ENCODE measurements at places on chromosomes 7 and 10. TPM values are rescaled to one million over a fixed set of nuclear protein-coding genes. Genes with fewer than 3 reads are reported as not detected.

Gene ANXA7
- 101 TPM for polyA plus RNA-seq

Gene SH2D4B
- 0.11 TPM for polyA plus RNA-seq

Gene CFTR
- 4.4 TPM for polyA plus RNA-seq

Gene EPHB6
- polyA plus RNA-seq: 19.0 TPM

Gene CYP2C18
- polyA plus RNA-seq: 0.37 TPM

Gene VAX1
- not detected for polyA plus RNA-seq

Gene FBXL13
- polyA plus RNA-seq: 2.3 TPM

Gene AKR1D1
- polyA plus RNA-seq: 0.07 TPM

Gene ZNF783
- polyA plus RNA-seq: 11.3 TPM

Gene GIMAP2
- polyA plus RNA-seq: 10.1 TPM

Gene SPAM1
- not detected for polyA plus RNA-seq

Gene POM121
- 48.6 TPM for polyA plus RNA-seq

Gene ZNF736
- 10.7 TPM for polyA plus RNA-seq

Gene FHIP2A
- polyA plus RNA-seq: 35.2 TPM

Gene CREM
- polyA plus RNA-seq: 40.9 TPM

DNA sequence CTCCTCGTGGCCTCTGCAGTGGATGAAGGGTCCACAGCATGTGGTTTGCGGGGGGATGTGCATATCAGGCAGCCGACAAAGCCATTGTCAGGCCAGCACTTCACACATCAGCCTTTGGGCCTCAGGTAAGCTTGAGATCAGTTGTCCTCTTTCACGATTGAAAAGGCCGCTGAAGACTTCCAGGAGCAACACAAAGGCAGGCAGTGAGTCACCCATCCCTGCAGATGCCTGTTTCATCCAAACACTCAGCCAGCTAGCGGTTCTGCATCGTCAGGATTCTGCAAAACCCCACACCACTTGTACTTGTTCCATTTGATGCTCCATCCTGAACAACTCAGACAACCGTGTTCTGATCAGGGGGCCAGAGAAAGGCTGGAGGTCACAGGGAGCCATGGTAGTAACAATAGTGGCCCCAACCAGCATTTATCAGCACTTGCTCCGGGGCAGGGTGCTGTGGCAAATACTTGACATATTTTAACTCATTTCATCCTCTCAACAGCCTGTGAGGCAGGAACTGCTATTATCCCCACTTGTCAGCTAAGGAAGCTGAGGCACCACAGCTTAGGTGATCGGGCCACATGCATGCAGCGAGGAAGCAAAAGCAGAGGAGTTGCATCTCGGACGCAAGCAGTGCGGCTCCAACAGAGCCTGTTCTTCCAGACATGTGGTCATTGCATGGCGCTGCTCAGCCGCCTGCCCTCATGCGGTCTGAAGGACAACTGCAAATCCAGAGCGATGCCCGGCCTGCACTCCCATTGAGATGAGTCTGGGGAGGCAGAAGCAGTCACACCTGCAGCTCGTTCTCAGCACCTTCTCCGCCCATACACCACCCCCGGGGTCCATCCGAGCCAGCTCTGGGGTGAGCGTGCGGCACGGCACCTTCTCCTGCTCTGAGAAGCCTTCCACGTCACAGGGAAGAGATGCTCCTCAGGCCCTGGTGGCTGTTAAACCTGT lies 144.9 kb downstream of the PAXIP1 start:
- no peak for DNase-seq

GRCh38 chr10:24947304-24948097 lies 4.9 kb downstream of the PRTFDC1 start:
- no peak for DNase-seq

- DNase-seq: no peak
Measured at GRCh38 chr10:18279173-18279572, 138.9 kb downstream of the CACNB2 start.

DNA sequence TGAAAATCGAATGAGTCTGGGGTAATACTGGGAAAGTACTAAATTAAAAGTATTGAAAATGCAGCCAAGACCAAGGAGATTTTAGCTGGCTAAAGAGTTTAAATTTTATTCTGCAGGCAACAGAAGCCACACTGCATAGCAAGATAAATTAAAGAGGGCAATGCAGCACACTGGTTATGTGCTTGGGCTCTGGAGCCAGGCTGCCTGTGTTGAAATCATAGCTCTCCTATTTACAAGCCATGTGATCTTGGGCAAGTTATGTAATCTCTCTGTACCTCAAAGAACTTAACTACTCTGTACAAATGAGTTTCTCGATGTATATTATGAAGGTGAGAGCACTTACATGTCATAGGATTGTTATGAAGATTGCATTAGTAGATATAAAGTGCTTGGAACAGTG lies 9.9 kb downstream of the SLC25A13 start:
- DNase-seq: no peak

- no peak for DNase-seq
Measured at GRCh38 chr7:130409067-130409711, 28.9 kb downstream of the CPA1 start.

DNA sequence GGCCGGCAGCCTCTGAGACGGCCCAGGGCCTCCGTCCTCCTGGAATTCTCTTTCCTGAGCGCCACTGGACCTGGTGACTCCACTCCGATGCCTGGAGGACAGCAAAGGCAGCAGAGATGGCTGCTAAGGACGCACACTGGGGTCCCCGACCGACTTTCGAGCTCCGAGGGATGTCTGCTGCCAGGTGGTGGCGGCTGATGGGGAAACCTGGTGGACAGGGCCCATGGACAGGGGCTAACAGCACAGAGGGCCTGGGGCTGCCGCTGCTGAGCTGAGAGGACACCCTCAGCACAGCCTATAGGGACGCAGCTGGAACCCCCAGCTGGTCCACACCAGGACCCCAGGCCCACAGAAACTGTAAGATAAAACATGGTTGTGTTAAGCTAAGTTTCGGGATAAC lies 366.3 kb downstream of the DNAJB6 start:
- DNase-seq: no peak

GRCh38 chr7:52154382-52154781 lies 837.8 kb upstream of the COBL start:
- no peak for DNase-seq

GRCh38 chr7:50660040-50660829 lies 95.0 kb upstream of the DDC start:
- DNase-seq: no peak

- no peak for DNase-seq
Measured at GRCh38 chr7:85714951-85715350, 528.1 kb upstream of the SEMA3D start.

DNA sequence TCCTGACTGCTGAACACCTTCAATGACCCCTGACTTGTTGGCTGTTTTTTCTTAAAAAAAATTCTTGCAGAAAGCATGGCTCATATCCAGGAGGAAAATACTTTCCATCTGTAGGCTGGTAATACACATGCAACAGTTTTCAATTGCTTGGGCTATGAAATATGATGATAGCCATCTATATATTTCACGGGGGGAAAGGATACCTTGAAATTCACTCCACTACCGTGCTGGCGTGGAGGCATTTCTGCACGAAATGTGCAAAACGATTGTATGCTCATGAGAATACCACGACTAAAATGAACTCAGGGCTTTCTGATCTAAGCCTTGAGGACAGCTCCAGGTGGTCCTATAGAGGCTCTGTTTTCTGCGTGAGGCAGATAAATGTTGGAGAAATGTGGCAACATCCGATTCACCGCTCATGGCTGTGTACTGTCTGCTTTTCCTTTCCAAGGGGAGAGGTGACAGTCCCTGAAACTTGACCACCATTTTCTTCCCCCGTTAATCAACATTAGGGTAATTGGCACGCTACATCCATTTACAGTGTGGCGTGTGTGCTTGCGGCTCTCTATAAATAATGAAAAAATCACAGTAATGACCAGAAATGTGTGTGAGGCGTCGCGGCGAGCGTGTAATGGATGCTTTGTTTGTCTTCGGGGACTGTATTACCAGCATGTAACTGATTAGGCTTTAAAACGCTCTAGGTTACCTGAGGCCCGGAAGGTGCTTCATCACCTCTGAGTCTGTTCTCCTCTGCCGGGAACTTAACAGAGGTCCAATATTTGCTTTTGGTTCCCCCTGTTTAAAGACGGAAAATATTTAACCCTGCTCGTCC lies 12.8 kb upstream of the CARD11 start:
- no peak for DNase-seq

GRCh38 chr10:88413412-88413811 lies 169.7 kb downstream of the RNLS start:
- no peak for DNase-seq

GRCh38 chr10:97915346-97916131 lies 65.9 kb downstream of the GOLGA7B start:
- no peak for DNase-seq

GRCh38 chr7:73832806-73833205 lies 2.0 kb downstream of the CLDN4 start:
- DNase-seq: no peak

GRCh38 chr7:25117226-25118047 lies 7.6 kb downstream of the CYCS start:
- DNase-seq: no peak

DNA sequence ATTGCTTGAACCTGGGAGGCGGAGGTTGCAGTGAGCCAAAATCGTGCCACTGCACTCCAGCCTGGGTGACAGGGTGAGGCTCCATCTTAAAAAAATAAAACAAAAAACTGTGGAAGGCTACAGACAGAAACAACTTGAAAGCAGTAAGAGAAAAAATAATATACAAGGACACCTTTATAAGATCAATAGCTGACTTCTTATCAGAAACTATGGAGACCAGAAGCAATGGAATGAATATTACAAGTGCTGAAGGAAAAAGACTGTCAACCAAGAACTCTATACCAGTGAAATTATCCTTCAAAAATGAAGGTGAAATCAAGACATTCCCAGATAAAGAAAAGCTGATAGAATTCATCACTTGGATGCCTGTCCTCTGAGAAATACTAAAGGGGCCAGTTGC lies 49.0 kb downstream of the RBAK start:
- no peak for DNase-seq

- DNase-seq: no peak
Measured at GRCh38 chr7:19663816-19664462, 44.9 kb downstream of the POLR1F start.

DNA sequence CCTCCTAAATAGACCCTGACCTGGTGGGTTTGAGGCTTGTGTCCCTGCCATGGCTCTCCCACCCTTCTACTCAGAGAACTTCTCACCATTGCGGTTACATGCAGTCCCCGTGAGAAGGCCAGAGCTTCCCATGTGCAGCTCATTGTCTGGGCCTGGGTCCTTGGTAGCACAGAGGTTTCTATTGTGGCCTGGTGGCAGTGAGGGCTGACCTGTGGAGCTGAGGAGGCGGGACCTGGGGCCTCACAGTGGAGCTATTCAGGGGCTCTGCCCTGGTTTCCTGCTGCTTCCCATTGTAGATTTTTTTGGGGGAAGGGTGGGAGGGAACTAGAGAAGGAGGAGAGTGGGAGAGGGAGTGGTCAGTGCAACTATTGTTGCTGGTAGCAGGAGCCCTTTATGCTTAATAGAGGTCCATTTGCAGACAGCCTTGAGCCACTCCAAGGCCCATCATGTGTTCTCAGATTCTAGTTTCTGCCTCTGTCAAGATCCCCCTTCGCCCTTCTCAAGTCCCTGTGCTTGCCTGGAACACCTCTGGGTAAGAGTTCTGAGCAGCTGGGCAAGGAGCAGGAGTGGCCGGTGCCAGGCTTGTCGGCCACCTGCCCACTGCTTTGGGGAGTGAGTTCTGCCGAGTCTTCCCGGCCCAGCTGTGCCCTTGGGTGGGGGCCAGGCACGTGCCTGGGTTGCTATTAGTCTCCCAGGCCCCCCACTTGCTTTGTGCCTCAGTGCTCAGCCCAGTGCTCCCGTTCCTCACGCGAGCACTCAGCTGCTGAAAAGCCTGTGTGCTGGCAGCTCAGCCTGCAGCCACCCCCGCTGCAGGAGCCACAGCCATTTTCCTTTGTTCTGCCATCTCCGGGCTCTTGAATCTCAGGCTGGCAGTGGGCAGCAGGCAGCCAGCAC lies 10.7 kb downstream of the TSPAN14 start:
- DNase-seq: no peak

GRCh38 chr10:48896756-48897440 lies 42.7 kb downstream of the LRRC18 start:
- DNase-seq: no peak

- no peak for DNase-seq
Measured at GRCh38 chr7:123502201-123502600, 32.2 kb downstream of the IQUB start.

DNA sequence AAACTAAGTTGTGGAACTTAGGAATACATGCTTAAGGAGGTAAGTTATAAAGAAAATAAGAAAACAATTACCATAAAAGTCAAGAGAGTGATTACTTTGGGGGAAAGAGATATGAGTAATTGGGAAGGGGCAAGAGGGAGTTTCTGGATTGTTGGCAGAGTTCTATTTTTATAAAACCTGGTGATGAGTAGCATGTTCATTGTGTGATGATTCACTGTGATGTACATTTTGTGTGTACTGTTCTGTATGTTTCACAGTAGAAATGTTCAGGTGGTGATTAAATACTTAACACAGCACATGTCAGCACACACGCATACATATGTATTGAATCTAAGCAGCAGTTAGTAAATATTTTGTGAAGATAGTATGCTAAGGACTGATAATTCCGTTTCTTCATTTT lies 9.7 kb upstream of the OIT3 start:
- DNase-seq: no peak

DNA sequence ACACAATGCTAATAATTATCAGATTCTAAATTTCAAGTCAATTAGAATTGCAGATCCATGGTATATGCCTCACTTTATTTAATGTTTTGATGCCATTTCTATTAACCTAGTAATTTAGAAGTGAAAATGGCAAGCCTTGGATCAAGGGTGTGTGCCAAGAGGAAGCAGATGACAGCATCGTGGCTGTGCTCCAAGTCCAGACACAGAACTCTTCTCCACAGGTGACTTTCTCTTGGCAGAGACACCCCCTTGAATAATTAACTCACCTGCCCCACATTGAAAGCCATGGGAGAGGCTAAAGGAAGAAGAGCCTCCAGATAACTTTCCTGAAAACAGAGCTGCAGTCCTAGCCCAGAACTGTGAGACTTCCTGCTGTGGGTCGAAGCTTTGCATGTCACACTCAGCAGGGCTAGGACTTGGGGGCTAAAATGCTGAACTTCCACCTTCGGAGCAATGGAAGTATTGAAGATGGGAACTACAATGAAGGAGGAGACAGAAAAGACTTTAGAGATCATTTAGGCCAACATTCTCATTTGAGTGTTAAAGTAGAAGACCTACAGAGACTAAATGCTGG lies 996 bp upstream of the C10orf90 start:
- DNase-seq: no peak
